Activated T-cell treated with anti-CD3 and anti-CD28 coated beads, Interleukin-2, amount 50 U/mL, for 48 hours (primary cell): ENCODE measurements at places on chromosomes 4 and X.

DNA sequence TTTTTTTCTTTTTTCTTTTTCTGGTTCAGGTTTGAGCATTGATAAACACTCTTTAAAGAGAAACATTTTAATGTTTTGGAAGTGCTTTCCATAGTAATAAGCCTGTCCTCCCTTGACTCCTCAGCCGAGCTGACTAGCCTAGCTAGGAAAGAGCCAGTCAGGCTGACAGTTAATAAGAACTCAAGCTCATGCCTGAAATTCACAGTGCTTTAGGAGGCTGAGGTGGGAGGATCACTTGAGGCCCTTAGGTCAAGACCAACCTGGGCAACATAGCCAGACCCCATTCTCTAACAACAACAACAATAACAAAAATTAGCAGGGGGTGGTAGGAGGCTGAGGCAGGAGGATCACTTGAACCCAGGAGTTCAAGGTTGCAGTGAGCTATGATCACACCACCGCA lies 53.4 kb upstream of the ZCCHC13 start:
- no peak for DNase-seq

- DNase-seq = peak; percentile 26
These were observed 70.1 kb downstream of the NBDY start for GRCh38 chrX:56798866-56799758.

DNA sequence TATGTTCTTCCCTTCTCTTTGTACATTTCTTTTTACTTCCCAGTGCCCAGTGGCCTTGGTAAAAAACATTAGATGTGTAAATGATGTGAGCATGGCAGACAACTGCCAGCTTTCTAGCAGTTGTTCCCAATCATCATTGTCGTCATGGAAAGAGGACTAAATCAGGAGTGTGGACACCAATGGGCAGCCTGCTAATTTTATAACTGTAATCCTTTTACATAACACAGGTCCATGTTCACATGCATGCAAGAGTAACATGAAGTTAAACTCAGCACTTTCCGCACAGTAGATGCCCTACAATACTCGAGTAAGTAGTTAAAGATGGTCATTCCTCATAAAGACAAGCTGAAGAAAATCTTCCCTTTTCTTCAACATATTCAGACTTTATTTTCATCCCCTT lies 23.4 kb upstream of the G3BP2 start:
- DNase-seq = no peak

DNA sequence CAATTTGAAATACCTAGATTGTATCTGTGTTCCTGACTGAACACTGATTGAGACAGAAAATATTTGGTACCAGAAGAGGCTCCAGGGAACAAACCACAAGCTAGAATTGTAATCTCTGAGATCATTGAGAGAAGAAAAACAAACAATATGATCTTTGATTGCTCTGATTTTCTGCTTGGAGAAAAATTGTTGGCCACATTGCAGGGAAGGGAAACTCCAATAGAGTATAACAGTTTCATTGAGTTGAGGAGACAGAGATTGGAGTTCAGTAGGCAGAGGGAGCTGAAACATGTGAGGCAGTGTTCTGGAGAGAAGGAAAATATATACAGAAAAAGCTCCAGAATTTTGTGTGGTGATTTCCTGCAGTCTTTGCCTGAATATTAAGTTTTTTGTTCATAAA lies 158.2 kb downstream of the C4orf33 start:
- no peak for DNase-seq

GRCh38 chr4:71732066-71732465 lies 51.8 kb downstream of the GC start:
- no peak for DNase-seq

- DNase-seq = no peak
These were observed 339.7 kb upstream of the HS3ST1 start for GRCh38 chr4:11768251-11768972.

DNA sequence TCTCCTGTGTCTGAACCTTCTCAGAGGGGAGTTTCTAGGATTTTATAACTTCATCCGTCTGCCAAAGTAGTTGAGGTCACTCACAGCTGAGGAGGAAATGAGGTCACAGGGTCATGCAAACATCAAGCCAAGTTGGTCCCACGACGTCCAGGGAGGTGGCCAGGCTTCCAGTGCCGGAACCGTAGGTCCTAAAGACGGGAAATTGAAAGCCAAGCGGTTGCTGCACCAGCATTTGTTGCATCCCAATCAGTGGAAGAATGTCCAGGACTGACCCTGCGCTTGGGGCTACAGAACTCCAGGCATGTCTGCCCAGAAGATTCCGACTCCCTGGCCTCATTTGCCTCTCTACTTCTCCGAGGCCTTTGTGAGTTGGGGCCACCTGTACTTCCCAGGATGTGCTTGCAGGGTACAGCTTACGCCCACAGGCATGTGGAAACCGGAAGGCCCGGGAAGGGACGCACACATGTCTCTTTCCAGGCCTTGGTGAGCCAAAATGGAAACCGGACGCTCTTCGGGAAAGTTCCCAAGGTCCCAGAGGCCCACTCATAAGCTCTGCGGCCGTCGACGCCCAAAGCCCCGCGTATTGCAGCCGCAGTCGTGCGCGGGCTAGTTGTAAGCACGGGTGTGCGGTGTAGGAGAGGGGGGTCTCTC lies 9.3 kb downstream of the PRDM8 start:
- DNase-seq = no peak

DNA sequence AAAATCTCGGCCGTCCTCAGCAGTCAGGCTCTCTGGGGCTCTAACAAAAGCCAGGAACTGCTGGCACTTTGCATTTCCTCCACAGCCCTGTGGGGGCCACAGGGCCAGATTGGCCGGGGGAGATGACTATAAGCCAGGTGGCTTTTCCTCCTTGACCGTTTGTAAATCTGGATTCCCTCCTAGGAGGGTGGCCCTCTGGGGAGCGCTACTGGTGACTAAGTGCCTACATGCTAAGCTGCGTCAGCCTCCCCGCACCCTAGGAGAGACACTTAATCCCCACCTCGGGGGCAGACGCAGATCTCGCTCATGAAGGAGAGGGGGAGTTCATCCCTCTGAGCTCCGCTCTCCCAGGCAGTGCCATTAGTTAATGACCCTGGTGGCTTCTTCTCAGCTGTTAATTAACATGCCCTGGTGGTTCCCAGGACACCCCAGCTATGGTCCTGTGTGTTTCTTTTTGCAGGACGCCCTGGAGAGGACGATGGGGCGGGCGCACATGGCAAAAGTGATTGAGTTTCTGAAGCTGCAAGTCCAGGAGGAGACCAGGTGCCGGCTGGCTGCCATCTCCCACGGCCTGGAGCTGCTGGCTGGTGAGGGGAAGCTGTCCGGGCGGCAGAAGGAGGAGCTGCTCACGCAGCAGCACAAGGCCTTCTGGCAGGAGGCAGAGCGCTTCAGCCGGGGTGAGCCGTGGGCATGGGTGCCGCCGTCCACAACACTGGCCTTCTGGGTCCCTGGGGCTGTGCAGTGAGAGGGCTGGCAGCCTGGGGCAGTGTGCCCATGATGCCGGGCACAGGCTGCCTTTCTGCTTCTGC lies 41.6 kb downstream of the EVC start:
- DNase-seq = no peak

- DNase-seq = no peak
These were observed 62.4 kb upstream of the RAI2 start for GRCh38 chrX:17923546-17923945.

GRCh38 chrX:350534-351323 lies 32.1 kb upstream of the GTPBP6 start:
- DNase-seq = no peak

GRCh38 chr4:40059362-40059761 lies 2.7 kb downstream of the N4BP2 start:
- no peak for DNase-seq

- DNase-seq = no peak
These were observed 2.0 kb downstream of the FGFBP1 start for GRCh38 chr4:15936495-15936894.

DNA sequence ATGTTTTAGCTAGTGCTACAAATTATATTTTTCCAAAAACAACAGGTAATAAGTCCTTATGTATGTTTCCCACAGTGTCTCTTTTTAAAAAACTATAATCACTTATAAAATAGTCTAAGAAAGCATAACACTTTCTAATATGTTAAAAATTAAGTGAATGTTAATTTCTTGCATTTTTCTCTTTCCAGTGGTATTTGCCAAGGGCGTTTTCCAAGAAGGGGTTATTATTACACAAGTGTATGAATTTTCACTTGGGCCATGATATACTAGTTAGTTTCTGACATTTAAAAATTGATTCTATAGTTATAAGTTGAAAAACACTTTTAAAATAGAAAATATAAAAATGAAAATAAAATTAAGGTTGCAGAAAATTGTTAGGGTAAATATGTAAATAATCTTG lies 74.6 kb downstream of the ARSJ start:
- DNase-seq = no peak

DNA sequence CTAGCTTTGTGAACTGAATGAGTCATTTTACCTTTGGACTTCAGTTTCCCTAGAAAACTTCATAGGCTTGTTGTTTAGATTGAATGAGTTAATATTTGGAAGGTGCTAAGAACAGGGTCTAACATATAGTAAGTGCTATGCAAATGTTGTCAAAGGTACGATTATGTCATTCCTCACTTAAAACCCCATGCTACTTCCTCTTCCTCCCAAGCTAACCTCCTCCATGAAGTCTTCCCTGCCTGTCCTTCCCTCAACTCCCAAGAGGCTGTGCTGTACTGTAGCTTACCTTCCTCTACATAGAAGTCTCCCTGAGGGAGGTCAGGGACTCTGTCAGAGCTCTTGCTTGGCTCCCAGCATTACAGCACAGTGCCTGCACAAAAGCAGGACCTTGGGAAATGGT lies 103.4 kb upstream of the PJA1 start:
- no peak for DNase-seq

DNA sequence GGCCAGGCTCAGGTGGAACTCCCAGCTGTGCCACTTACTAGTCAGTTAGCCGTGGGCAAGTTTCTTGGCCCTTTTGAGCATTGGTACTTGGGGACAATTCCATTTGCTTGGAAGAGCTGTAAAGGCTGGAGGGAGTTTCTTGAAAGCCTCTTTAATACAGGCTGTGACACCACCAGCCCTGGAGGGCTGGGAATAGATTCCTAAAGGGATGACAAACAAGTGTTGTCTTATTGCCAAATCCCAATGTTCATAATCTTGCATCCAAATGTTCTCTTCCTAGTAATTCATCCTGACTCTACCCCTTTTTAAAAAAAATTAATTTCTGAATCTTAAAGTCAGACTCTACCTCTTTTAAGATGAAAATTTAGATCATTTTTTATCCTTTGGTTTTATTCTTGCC lies 14.6 kb upstream of the MED28 start:
- DNase-seq = no peak

DNA sequence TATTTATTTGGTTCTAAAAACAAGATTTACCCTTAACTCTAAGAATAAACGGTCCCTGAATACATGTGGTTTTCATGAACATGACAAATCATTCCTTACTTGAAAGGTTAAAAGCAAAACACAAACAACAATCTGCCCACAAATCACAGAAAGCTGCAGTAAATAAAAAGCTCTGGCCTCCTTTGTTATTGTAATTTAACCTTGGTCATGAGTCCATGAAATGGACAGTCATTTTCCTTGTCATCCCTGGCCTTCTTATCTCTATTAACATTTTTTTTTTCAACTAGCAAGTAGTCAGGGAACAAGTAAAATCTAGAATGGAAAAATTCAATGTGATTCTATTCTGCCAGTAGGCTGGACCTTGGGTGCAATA lies 92.7 kb downstream of the SCD5 start:
- DNase-seq = no peak

GRCh38 chr4:159398236-159398638 lies 295.4 kb downstream of the RAPGEF2 start:
- no peak for DNase-seq

DNA sequence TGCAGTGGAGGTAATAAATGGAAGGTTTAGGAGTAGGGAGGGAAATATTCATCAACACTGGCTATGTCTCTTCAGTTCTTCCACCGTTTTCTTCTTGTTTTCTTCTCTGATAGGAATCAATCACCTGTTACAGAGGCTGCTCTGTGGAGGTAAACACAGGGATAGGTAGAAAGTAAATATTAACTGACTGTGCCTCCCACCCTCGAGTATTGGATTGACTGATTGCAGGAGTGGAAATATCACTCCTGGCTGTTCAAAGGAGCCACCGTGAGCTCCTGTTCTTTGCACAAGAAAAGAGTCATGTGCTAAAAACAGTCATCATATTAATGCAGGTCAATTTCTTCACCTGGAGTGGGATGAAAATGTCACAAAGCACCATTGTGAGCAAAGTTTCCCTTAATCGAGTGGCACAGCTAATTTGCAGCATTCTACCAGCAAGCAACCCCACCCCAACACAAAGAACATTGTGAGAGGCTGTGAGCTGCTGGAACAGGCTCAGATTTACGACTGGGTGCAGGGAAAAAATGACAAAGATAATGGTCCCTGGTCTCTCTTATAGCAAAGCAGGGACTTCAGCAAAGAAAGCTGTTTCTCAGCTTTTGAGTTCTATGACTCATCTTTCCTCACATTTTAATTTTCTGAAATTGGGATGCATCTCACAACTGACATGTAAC lies 113.7 kb upstream of the TSPAN5 start:
- DNase-seq = no peak

DNA sequence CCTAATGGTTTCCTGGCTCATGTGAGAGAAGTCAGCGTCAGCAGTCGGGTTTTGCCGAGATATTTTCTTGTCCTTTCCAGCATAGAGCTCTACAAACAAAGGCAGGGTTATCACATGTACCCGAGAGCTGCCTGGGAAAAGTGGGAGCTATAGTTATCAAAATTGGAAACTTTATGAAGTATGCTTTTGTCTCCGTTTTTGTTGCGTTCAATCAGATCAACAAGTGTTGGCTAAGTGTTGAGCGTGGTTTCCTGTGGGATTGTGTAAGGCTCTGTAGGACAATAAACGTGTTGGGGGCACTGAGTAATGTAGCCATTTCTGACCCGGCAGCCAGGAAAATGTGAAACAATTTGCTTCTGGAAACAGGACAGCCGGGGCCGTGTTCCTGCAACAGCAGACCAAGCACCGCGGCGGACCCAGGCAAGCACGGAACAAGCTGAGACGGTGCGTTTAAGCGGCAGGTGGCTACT lies at the start of gene BMX:
Gene BMX, plus strand, starts transcription at position 311 of the 470 bp plus-strand sequence. CDS start 7,547 bp downstream, outside the sequence.
- DNase-seq = no peak

GRCh38 chr4:72496119-72496518 lies 72.9 kb downstream of the ADAMTS3 start:
- no peak for DNase-seq

GRCh38 chrX:124098089-124098488 lies 136.6 kb downstream of the STAG2 start:
- DNase-seq = no peak

GRCh38 chrX:151984328-151984727 lies 9.9 kb upstream of the GABRE start:
- DNase-seq = no peak

DNA sequence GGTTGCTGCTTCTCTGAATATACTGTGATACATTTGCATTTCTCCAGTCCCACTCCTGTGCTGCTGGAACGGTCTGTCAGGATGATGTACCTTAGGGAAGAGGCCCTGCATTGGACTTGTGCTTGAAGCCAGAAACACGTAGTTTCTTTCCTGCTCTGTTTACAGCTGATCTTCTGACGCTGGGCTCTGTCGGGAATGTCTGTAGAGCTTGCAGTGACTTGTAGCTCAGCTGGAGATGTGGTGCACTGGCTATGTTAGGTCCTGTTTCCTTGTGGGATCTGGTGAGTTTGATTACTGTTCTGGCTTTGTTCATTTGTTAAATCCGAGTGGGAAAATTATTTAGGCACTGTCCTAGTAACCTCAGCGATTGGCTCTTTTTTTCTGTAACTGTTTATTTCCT lies 137.2 kb upstream of the WDR1 start:
- no peak for DNase-seq

- DNase-seq = no peak
These were observed 133.6 kb upstream of the VAMP7 start for GRCh38 chrX:155747520-155747919.
